Activated naive CD4-positive, alpha-beta T cell treated with anti-CD3 and anti-CD28 coated beads, Interleukin-2, amount 10 ng/mL, durations not matched to agents 7 days and 5 days (primary cell): ENCODE measurements at places on chromosomes 7 and 10.

DNA sequence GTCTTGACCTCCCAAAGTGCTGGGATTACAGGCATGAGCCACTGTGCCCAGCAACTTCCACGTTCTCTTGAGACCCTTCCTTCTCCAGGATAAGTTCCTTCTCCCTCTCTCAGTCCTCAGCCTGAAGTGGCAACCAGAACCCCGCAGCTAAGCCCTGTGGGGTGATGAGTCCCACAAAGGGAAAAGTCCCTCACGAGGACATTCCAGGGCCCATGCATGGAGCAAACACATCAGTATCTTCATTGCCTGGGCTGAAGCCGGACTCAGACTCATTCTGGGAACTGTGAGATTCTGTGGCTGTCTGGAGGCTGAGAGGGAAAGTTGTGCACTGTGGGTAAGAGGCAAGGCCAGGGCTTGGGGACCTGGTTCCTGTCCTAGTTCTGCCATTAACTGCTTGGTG lies 622.9 kb downstream of the GALNT17 start:
- no peak for DNase-seq

DNA sequence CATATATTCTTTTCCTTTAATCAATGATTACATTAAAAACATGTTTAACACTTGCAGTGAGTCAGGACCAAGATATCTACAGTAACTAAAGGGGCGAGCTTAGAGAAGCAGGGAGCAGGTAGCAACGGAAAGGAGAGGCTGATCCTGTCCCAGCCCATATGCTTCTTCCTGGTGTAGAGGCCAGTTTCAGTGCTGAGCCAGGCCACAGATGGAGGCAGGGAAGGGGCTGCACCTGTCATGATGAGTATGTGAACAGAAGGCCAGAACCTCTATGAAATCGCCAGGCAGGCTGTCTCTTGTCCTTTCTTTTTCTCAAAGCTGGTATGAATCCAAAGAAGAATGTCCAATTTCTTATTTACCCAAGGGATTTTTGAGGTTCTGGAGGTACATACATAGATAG lies 16.3 kb downstream of the REEP3 start:
- DNase-seq, result no peak

- DNase-seq, result no peak
These were observed 195.0 kb downstream of the AHR start for GRCh38 chr7:17493446-17493845.

GRCh38 chr10:67471022-67471421 lies 225.0 kb downstream of the CTNNA3 start:
- no peak for DNase-seq

DNA sequence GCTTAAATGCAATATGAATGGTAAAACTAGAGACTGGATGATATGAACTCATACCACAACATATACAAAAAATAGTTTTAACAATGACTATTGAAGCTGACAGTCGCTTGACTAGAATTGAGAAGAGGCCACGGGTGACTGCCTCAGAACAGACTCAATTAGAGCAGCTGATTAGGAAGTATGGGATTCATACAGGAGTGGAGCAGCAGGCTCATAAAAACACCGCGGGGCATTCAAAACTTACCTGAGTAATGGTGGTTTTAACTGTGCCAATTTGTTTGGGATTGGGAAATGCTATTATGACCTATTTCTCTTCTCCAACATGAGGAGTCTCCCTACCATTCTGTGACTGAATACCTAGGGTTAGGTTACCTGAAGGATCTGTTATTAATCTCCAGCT lies 2.1 kb downstream of the CADPS2 start:
- no peak for DNase-seq

GRCh38 chr7:100415448-100415847 lies 13.1 kb downstream of the ZCWPW1 start:
- no peak for DNase-seq

DNA sequence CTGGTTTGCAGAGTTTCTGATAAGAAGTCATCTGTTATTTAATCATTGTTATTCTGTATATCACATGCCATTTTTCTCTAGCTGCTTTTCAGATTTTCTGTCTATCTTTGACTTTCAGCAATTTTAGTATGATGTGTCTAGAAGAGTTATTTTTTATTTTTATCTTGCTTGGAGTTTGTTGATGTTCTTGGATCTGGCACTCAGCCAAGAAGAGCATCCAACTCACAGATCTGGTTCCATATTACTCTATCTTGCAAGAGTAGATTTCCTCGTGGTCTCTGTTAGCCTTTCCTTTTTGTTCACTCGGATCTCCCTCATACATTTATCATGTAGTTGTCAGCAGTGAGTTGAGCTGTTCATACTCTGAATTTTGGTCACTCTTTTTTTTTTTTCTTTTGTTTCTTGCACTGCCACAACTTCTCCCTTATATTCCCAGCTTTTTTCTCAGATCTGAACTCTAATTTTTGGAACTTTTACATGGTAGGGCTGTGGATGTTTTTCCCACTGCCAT lies 54.8 kb upstream of the CALCR start:
- no peak for DNase-seq

GRCh38 chr7:94400643-94401427 lies 6.1 kb downstream of the COL1A2 start:
- no peak for DNase-seq

- no peak for DNase-seq
These were observed 926.1 kb upstream of the SORCS1 start for GRCh38 chr10:108090476-108091215.

GRCh38 chr10:76150139-76150875 lies 718.9 kb downstream of the LRMDA start:
- DNase-seq, result no peak

GRCh38 chr10:1664333-1664964 lies 72.9 kb downstream of the ADARB2 start:
- DNase-seq, result no peak

- DNase-seq, result no peak
These were observed 34.3 kb downstream of the SRPK2 start for GRCh38 chr7:105354383-105354782.

DNA sequence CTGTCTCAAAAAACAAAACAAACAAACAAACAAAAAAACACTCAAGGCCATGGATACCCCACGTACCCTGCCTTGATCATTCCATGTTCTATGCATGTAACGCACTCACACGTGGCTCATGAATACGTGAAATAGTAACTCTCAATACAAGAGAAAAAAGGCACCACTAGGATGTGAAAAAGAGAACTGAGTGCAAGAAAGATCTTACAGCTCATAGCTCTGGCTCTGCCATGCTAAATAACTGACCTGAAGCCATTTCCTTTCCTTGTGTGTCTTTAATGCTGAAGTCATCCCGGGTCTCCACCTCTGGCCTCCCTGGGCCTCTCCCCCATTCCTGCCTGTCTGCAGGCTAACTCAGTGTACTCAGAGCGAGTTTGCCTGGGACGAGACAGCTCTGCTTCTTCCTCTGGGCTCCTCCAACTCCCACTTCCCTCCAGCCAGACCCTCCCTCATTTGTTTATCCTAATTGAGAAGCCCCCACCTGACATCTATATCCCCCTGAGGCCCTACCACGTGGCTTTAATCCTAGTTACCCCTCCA lies 117.3 kb downstream of the PRPF18 start:
- no peak for DNase-seq

- no peak for DNase-seq
These were observed 4.1 kb downstream of the ZNF777 start for GRCh38 chr7:149456506-149457421.

DNA sequence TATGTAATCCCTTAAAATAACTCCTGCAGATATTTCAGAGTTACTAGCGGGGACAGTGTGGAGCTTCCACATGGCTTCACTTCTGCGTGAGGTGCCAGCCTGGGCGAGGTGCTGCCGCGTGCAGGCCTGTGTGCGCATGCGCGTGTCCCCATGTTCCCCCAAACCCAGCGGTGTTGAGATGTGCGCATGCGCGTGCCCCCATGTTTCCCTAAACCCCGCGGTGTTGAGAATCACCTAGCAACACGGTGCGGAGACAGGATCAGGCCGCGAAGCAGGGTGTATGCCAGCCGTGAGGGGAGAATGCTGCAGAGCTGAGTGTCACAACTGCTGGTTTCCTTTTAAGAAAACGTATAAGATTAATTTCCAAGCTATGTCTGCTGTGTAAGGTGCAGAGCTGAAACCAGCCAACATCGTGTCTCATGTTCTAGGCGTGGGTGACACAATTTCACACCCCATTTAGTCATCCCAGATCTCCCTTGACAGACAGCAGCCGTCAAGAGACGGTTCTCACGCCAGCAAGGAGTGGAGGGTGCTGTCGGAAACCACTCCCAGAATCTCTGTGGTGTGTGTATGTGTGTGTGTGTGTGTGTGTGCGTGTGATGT lies 71.9 kb upstream of the ADARB2 start:
- DNase-seq, result peak; percentile 25

DNA sequence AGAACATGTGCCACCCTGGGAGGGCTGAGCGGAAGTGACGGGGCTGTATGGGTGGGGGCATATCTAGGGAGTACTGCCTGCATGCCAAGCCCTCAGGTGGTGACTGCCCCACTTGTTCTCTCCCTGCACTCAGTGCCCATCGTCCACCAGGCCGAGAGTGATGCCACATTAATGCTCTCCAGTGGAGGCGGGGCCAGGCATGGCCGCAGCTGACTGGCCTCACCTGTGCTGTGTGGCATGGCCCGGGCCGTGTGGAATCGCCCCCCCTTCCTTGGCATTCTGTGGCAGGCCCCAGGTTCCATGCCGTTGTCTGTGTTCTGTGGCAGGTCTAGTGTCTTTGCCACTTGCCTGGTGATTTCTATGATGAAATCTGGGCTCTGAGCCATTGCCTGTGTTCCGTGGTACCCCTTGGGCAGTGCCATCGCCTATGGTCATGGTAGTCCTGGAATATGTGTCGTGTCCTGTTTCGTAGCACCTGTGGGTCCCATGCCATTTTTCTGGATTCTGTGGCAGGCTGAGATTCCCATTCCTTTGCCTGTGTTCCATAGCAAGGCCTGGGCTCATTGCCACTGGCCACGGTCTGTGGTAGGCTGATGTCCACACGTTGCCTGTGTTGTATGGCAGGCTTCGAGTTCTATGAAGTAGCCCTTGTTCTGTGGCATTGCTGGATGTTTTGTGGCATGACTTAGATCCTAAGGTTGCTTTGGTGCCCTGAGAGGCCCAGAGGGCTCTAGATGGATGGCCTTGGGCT lies 8.9 kb downstream of the FLNC start:
- DNase-seq, result no peak

GRCh38 chr10:2456834-2457233 lies 610.5 kb upstream of the PFKP start:
- no peak for DNase-seq

DNA sequence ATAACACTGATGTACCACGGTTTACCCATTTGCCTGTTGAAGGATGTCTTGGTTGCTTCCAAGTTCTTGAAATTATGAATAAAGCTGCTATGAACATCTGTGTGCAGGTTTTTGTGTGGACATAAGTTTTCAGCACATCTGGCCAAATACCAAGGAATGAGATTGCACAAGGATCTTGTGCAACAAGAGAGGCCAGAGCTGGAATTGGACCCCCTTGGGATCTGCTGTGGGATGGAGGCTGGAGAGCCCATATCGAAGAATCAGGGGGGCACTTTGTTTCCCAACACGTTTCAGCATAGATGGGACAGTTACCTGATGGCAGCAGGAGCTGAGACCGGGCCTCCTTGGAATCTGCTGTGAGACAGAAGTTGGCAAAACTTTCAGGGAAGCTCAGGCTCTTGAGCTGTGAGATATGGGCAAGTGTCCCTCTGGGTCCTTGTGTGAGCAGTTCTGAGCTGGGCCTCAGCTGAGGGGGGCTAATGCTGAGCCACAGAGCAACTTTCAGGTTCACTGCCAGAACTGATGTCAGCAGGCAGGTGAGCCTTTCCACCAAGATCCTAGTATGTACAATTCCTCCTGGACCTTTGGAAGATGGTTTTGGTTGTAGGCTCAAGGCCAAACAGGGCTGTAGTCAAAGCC lies 115.2 kb upstream of the RAB18 start:
- no peak for DNase-seq

GRCh38 chr10:44891721-44892120 lies 19.4 kb upstream of the TMEM72 start:
- DNase-seq, result no peak

- DNase-seq, result no peak
These were observed 279.6 kb downstream of the ELFN1 start for GRCh38 chr7:1949681-1950055.

GRCh38 chr10:71074176-71074755 lies 138.1 kb upstream of the UNC5B start:
- peak; percentile 14 for DNase-seq

GRCh38 chr10:103969436-103969835 lies 2.5 kb downstream of the SLK start:
- DNase-seq, result no peak

- DNase-seq, result no peak
These were observed 250.0 kb upstream of the SHH start for GRCh38 chr7:156062286-156062685.

- no peak for DNase-seq
These were observed 266.0 kb downstream of the RNLS start for GRCh38 chr10:88317099-88317498.

GRCh38 chr10:78217336-78217735 lies 183.7 kb downstream of the RPS24 start:
- DNase-seq, result no peak

- no peak for DNase-seq
These were observed 57.7 kb upstream of the SPOCK2 start for GRCh38 chr10:72146071-72146470.

DNA sequence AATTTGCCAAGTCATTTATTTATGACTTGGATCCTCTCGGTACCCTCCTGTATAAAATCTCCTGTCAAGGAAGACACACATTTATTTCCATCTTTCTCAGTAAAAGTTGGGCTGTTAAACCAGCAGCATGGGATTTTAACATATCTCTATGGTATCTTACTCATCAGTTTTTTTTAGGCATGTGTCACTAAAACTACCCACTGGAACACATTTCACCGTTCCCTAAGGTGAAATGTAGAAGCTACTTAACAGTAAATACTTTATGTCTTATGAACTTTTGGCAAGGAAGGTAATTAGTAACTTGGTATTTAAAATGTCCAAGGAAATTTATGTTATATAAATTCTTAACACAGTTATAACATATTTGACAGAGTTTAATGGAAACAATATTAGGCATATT lies 152.5 kb upstream of the HDAC9 start:
- no peak for DNase-seq

DNA sequence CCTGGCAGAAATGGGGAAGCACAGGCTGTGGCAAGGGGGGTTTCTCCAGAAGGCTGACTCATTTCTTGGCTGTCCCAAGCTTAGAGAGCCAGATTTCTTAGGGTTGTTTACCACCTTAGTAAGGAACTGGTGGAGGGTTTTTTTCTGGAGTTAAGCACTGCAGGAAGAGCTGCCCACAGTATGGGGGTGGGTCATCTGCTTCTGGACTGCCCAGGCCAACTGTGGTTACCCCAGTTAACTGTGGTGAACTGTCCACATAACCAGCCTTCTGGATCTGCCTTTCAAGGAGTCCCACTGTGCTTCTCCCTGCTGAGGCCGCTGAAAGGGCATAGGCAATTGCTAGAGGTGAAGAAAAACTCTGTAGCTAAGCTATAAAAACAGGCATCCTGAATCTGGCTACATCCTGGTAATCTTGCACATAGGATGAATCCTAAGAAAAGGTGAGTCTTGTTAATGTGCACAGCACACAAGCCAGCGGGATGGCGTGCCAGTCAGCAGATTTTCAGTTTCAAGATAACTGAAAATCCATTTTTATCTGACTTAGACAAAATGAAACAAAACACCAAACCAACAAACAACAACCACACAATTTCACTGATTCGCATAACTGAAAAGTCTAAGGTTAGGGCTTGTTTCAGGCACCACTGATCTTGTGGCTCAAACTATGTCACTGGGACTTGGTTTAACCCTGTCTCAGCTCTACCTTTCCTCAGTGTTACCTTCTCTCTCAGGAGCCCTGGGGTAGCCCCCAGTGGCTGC lies 21.6 kb upstream of the TSPAN33 start:
- no peak for DNase-seq
